Stimulated activated CD8-positive, alpha-beta memory T cell treated with anti-CD3 and anti-CD28 coated beads, Interleukin-4, amount 100 ng/mL, for 1 hour (primary cell): ENCODE measurements at places on chromosomes 4 and X.
A peak's percentile ranks its signal among the peaks of the same experiment; 100 is the strongest.

- DNase-seq = no peak
Measured at GRCh38 chr4:186569533-186570192, 14.3 kb upstream of the MTNR1A start.

GRCh38 chr4:183374950-183375555, 52.8 kb upstream of the CLDN24 start:
- DNase-seq = no peak

- no peak for DNase-seq
Measured at GRCh38 chrX:42443267-42443666, 334.7 kb downstream of the PPP1R2C start.

GRCh38 chr4:122673252-122673651, 52.4 kb upstream of the IL21 start:
- no peak for DNase-seq

GRCh38 chr4:156662921-156663320, 308.7 kb downstream of the PDGFC start:
- no peak for DNase-seq

GRCh38 chr4:74057588-74057987, 19.1 kb upstream of the CXCL3 start:
- no peak for DNase-seq

DNA sequence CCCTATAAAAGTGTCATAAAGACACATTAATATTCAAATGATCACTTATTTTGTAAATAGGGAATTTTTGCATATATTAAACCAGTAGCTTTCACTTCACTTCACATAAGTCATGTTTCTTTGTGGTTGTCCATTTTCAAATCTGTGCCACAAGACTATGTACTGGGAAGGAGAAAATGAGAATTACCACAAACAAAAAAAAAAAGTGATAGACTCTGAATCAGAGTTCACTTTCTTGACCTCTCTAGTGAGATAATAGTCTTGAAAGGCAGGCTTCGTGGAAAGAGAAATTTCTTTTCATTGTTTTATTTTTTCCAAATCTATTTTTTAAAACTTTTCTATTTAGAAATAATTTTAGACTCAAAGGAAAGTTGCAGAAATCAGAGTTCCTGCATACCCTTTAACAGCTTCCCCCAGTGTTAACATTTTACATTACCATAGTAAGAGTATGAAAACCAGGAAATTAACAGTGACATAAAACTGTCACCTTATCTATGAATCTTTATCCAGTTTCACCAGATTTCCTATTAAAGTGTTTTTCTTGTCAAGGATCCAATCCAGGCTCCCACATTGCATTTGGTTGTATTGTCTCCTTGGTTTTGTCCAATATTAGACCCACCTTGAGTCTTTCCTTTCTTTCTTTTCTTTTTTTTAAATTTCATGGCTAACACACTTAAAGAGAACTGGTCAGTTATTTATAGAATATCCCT, 215.4 kb upstream of the PGRMC2 start:
- no peak for DNase-seq

DNA sequence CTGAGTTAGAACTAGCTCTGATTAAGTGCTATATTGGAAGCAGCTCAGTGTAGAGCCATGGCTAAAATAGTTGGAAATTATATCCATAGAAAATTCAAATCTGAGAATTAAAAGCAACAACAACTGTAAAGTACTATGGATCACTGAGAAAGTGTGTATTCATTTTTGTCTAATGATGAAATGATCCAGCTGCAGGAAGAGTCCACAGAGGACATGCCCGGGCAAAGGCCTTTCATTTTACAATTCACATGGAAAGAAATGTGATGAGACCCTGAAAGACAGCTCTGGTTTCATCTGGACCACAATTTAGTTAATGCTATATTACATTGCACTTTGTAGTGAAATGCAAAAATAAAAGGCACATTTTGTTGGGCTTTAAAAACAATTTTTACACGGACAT, 196.8 kb upstream of the FAT1 start:
- DNase-seq = no peak

DNA sequence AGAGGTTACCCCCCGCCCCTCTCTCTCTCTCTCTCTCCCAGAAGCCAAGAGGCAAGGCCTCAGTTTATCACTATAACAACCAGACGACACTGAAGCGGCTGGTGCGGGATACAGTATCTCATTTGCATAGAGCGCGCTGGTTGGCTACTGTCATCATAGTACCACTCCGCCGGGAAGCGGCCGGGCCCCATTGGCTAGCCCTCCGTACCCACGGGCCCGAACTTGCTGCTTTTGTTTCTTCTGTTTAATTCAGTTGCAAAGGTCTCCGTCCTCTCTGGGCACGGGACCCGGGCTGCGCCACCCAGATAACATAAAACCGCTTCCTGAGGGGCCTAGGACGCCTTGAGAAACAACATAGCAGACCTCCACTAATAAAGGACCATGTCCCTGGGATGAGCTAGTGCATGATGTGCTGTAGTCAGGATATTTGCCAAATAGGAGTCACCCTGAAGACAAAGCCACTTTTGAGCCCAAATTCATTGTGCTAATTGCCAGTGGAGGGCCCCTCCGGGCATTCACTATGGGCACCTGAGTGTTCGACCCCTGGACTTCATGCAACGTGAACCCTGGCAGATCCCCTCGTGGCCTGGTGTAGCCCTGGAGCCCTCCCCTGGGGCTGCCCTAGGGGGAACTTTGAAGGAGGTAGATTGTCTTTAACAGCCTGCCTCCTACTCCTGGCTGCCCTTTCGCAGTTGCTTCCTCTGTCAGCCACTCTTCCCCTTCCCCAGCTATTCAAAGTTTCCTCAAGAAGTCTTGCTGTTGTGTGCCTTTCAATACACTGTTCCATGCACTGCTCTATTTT, at the start of gene PCYT1B:
Gene PCYT1B, minus strand, starts transcription at position 91 of the 802 bp plus-strand sequence. CDS start 242 bp downstream, outside the sequence.
- DNase-seq = peak; percentile 19

DNA sequence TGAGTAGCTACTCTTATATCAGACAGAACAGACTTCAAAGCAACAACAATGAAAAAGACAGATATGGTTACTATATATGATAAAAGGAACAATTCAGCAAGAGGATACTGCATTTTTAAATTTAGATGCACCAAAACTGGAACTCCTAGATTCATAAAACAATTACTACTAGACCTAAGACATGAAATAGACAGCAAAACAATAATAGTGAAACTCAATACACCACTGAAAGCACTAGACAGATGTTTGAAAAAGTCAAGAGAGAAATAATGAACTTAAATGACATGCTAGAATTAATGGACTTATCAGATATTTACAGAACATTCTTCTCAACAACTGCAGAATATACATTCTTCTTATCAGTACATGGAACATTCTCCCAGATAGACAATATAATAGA, 99.5 kb upstream of the ITM2A start:
- no peak for DNase-seq

- no peak for DNase-seq
Measured at GRCh38 chr4:104488151-104488550, 6.5 kb downstream of the CXXC4 start.

- DNase-seq = peak; percentile 54
Measured at GRCh38 chrX:46446727-46447378, 98.4 kb downstream of the ZNF674 start.

DNA sequence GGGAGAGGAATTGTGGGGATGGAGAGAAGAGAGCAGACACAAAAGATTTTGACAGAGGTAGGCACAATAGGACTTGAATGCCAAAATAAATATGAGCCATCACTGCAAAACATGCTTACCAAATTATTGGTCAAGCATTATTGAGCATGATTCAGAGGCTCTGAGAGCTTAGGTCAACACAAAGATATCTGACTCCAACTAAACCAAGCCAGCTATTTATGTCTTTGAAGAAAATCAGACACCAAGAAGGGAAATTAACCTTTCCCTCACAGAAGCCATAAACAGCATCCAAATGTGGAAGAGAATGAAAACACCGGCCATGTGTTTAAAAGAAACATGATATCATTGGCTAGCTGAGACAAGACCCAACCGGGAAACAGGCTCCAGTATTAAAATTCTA, 323.2 kb downstream of the RAB28 start:
- no peak for DNase-seq
